HuH-7 (cell line): ENCODE measurements at places on chromosomes 16 and 17.

DNA sequence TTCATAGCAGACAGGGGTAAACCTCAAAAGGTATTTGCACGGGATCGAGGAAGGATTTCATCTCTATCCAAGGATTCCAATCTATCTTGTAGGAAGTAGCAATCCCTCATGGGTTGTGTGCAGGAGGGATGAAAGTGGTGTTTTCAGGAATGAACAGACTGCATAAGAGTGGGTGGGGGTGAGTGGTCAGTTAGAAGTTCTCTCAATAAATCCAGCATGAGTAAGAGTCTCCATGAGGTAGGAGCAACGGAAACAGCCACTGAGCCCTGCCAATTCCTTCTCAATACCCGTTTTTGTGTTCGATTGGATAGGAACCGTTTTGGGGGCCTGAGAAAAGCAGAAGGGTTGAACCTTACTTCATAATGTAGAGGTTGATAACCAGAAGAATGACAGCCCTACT, 375.6 kb downstream of the SOX9 start:
- DNase-seq, result no peak

DNA sequence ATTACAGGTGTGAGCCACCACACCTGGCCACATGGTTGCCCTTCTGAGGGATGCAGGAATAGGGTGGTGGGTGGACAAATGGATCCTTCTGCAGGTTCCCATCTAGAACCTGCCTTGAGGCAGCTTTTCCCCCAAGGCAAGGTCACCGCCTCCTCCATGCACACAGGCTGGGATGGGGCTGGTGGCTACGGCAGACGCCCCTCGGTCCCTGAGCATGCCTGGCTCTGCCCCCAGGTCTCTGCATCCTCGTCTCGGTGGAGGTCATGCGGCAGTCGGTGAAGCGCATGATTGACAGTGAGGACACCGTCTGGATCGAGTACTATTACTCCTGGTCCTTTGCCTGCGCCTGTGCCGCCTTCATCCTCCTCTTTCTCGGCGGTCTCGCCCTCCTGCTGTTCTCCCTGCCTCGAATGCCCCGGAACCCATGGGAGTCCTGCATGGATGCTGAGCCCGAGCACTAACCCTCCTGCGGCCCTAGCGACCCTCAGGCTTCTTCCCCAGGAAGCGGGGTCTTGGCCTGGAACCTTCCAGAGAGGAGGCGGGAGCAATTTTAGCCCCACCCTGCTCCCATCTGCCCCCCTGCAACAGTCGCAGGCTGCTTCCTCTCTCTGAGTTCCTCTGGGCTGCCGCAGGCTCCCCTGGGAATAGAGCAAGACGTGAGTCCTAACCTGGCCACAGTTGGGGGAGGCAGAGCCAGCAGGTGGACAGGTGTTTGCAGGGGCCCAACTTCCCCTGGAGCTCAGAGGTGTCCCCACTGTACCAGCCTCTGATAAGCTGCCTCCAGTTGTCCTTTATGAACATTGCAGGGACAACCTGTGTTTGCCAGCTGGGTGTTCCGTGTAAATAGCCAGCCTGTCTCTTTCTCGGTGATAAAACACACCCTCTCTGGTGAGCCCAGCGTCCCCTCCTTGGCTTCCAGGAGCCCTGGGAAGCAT, 11.7 kb downstream of the CACNG1 start:
- no peak for DNase-seq

- DNase-seq, result no peak
These were observed 115.0 kb downstream of the RAP1GAP2 start for GRCh38 chr17:2911035-2911754.

GRCh38 chr17:78933959-78934568, 8.9 kb upstream of the TIMP2 start:
- DNase-seq, result no peak

DNA sequence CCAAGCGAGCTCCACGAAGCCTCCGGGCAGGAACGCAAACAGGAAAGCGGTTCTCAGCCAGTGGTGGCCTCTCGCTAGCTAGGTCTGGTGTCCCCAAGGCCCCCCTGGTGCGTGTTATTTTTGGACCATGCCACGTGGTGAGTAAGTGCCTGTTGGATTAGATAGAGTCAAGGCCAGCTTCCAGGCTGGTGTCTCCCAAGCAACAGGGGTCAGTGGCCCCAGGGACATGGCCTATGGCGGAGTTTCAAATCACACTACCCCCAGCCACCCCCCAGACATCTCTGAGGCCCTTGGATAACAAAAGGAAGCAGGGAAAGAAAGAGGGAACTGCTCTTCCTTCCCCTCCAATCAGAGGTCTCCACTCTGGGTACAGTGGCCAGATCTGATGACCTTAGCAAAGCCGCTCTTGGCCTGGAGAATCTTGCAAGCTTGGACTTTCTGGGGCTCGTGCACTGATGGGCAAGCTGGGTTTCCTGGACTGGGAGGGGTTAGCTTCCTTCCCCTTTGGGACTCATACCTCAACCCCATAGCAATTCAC, 58.2 kb downstream of the MAF start:
- DNase-seq, result no peak

GRCh38 chr16:51876601-51876875, 670.4 kb downstream of the TOX3 start:
- no peak for DNase-seq
